Fibroblast of skin of right quadriceps (primary cell): ENCODE measurements at places on chromosomes 11 and 22.

DNA sequence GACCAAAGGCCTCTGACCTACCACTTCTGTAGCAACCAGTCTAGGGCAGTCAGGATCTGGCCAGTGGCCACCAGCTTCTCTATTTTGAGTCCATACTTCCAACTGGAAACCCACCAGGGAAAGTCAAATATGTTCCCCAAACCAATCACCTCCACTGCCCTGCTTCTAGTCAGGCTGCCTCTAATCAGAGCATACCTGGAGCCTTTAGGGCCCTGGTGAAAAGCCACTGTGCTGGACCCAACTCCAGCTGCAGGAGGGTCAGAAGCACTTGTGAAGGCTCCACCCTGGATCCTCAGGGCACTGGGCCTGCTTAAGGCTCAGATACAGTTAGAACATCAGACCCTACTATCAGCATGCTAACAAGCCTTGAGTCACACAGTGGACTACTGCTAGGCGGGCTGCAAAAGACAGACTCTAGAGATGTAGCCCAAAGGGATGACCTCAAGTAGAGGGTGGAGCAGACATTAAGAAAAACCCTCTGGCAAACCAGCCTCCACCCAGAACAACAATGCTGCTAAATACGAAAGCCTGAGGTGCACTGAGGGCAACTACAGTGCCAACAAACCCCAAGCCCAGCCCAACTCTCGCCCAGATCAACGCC lies 69.2 kb downstream of the DGCR2 start:
- no peak for DNase-seq

DNA sequence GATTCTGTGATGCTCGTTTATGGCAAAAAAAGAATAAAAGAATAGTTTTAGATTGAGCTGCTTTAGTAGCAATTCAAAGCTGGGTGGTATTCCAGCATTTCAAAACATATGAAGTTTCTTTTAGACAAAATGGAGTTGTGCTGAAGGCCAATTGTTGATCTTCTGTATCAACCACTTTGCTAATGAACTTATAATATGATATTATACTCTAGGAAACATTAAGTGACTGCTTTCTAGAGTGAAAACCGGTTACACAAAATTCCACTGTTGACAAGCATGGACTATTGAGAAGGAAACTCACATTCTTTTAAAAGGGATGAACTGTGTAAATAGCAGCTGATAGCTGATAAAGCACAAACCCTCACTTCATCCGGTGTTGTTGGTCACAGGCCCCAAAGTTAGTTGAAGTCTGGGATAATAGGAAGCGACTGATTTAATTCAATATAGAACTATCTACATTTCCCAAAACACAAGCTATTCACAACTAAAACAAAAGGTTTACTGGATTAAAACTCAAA lies 255.1 kb downstream of the CADM1 start:
- no peak for DNase-seq

- peak; percentile 31 for DNase-seq
These were observed 1077.9 kb downstream of the DLG2 start for GRCh38 chr11:84549217-84549616.

GRCh38 chr11:78391424-78391823 lies 26.2 kb downstream of the GAB2 start:
- DNase-seq = no peak

DNA sequence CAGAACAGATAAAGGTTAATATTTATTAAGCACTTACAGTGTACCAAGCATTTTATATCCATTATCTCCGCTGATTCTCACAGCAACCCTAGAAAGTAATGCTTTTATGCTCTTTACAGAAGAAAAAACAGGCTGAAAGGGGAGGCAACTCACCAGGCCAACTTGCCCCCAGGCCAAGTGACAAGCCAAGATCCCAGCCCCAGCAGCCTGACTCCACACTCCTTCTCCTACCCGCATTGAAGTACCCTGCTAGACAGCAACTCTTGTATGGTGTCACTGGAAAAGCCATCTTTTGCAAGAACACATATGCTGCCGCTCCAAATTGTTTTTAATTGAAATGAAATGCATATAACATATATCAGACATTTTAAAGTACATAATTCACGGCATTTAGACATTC lies 25.6 kb downstream of the SMCO4 start:
- DNase-seq = no peak

DNA sequence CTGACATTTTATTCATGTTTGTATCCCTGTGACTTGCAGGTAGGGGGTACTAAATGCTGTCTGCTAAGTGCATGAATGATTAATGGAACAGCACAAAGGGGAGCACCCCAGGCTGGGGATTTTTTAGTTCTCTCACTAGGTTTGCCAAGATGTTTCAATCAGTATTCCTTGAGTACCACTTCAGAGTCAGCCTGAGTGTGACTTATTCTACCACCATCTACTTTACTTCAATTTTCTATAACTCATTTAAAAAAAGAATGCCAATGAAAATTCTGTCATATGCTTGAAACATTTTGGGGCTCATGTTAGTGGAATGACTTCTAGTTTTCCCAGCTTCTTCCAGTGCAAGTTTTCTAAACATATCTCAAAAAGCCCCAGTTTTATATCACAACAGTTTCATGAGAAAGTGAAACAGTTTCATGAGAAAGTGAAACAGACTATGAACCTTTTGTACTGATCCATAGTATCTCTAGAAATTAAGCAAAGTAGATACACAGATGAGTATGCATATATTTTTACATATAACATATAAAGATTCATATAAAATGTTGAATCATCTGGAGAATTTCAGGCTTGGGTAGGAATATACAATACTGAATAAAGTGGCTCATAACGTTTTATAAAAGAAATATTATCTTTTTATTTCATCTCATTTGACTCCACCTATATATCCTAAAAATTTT lies 252.4 kb downstream of the GRM5 start:
- no peak for DNase-seq

DNA sequence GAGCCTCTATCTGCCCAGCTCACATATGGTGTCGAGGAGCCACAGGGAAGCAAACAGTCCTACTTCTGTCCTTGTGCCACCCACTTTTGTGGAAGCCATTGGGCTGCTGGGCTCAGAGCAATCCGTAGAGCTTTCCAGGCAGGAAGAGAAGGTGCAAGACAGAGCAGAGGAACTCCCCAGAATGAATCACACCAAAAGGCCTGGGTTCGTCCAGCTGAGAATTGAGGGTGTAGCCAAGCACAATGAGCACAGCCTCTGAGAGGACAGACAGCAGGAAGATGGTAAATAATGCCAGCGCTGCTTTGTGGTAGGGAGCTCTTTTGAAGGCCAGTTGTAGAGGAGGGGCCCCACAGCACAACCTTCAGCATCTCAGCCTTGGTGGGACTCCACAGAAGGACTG lies 237.8 kb downstream of the GRIK4 start:
- DNase-seq = no peak
